Osteoblast (primary cell): ENCODE measurements at places on chromosomes 2 and 18. TPM values are rescaled to one million over a fixed set of nuclear protein-coding genes. Genes with fewer than 3 reads are reported as not detected.

DNA sequence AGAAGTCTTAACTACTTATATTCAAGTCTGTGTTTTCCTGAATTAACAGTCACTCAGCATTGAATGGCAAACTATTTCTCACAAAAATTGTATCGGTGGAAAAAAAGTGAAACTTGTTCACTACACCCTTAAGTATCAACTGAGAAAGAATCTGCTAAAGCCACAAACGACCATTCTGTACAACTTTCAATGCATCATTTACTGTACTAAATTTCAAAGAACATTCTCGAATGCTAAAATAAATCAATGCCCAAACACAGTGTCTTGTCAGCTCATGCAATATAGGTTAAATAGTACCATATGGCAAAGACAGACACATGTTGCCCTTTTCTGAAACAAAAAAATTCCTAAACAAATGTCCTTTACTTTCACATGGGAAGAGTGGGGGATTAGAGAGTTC lies 9.0 kb downstream of the ZNF516 start:
- no peak for DNase-seq

GRCh38 chr18:11002796-11003195 lies 146.6 kb downstream of the PIEZO2 start:
- no peak for DNase-seq

GRCh38 chr2:105749583-105750400 lies 5.1 kb downstream of the NCK2 start:
- DNase-seq = no peak

DNA sequence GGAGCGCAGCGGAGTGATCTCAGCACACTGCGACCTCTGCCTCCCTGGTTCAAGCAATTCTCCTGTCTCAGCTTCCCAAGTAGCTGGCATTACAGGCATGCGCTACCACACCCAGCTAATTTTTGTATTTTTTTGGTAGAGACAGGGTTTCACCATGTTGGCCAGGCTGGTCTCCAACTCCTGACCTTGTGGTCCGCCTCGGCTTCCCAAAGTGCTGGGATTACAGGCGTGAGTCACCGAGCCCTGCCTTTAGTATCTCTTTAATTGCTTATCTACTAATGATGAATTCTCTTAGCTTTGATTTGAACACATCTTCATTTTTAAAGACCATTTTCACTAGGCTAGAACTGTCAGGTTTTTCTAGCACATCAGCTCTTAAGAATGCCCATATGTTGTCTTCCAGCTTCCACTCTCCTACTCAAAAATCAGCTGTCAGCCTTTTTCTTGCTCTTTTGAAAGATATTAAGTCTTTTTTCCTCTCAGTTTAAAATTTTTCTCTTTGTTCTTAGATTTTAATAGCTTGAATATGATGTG lies 16.1 kb upstream of the MFSD2B start:
- DNase-seq = no peak

MC5R gene
- total RNA-seq = 0.36 and 0.59 TPM in 2 replicates

KYNU gene
- 5.9 and 10.9 TPM in 2 replicates for total RNA-seq

DNA sequence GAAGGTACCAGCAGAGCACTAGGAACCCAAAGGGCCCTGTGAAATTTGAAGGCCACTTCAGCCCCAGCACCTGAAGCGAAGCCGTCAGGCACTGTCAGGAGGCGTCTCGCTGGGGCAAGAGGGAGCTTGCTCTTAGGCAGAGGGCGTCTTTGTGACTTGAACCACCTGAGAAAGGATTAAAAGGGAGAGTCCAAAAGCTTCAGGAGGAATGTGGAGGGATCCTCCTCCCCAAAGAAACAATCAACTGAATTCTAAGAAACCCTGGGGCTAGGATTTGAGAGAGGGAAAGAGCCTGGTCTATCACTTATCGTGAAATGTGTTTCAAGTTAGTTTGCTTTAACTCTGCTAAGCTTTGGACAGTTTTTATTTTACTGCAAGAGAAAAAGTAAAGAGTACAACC lies 324.9 kb upstream of the SOX11 start:
- DNase-seq = no peak

DNA sequence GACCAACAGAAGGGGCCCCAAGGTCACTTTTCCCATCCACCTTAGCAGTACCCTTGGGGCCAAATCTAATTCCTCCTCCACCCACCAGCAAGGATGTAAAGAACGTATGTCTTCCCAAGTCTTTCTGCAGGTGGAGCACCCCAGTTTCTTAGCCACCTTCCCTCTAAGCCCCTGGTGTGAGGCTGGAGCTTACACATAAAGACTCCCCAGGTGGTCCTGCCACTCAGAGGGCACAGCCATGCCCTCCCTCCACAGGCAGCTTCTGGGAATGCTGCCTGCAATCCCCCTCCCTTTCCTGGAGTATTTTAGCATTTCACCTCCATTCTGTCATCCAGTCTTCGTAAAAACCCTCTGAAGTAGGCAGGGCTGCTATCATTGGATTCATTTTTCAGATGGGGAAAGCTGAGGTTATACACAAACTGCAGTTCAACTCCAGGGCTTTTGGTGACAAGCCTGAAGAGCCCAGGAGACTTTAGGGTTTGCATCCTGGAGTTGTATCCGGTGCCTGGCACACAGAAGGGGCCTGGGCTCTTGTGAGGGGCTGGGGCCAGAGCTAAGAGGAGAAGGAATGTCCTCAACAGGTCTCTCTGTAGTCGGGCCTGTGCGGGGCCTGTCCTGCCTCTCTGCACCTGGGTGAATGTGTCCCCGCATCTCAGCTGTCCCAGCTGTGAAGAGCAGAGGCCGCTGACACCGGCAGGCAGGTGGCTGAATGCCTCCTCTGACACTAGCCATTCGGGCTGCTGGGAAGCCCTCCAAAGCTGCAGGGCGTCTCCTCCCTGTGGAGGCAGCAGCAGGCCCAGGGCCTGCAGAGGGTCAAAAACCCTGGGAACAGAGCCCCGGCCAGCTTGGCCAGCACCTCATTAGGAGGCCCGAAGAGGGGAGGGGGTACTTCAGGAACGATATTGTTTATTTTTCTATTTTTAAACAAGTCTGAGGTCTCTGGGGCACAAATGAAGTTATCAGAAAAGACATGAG lies 27.6 kb downstream of the CIB4 start:
- DNase-seq = no peak

- DNase-seq = no peak
Measured at GRCh38 chr2:216784456-216784855, 75.4 kb downstream of the TNP1 start.

DNA sequence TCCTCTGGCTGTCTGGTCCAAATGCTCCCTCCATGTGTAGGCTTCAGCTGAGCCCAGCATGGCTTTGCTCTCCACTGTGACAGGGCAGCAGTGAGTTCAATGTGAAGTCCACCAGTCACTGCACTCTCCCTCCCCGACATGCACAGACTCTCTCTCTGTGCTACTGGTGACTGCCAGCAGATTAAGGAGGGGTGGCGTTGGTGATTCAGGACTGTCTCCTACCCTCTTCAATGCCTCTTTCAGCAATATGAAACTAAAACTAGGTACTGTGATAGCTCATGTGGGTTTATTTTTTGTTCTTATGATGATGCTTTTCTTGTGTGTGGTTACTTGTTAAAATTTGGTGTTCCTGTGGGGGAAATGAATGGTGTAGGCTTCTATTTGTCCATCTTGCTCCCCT lies 201.0 kb upstream of the RBMS1 start:
- DNase-seq = no peak
